ENCODE measurements at places on chromosomes 1 and 21. TPM values are rescaled to one million over a fixed set of nuclear protein-coding genes. Genes with fewer than 3 reads are reported as not detected.

- no peak for DNase-seq
Measured at GRCh38 chr1:157007306-157007705, 38.2 kb downstream of the ARHGEF11 start.

GRCh38 chr1:45640293-45640692, 16.4 kb upstream of the CCDC17 start:
- DNase-seq, result no peak

DNA sequence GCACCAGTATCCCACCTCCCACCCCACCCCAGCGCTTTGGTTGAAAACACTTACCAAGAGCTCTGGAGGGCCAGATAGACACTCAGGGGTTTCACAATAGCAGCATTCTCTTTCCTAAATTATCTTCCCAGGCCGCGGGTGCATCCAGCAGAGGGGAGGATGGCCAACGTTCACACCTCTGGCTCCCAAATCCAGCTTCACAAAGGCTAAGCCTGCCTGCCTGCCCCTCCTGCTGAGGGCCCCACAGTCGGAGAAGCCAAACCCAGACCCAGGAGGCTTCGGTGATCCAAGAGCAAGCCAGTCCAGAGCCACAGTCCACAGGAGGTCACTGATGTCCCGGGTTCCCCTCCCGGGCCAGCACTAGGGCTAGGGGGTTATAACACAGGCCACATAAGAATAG, 231.9 kb downstream of the TRABD2B start:
- DNase-seq, result no peak

DNA sequence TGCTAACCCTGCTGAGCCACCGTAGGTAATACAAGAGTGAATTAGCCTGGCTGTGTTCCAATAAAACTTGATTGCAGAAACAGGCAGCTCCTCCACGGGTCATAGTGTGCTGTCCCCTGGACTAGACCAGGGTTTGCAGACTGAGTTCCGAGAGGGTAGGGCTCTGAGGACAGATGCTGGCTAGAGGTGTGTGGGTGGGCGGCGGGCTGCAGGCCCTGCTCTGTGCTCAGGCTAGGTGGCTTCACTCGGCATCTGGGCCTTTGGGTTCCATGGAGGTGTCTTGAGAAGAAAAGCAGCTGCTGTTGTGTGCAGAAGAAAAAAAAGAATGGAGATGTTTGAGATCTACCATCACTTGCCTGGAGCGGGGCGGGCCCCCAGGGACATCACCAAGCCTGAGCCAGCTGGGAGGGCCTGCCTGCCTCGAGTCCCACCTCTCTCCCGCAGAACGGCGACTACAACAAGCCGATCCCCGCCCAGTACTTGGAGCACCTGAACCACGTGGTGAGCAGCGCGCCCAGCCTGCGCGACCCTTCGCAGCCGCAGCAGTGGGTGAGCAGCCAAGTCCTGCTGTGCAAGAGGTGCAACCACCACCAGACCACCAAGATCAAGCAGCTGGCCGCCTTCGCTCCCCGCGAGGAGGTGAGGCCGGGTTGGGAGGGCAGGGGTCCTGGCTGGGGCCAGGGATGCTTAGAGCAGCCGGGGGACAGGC, 7.9 kb downstream of the TMEM201 start:
- no peak for DNase-seq

GRCh38 chr1:152440635-152441471, 26.8 kb upstream of the CRNN start:
- no peak for DNase-seq

DNA sequence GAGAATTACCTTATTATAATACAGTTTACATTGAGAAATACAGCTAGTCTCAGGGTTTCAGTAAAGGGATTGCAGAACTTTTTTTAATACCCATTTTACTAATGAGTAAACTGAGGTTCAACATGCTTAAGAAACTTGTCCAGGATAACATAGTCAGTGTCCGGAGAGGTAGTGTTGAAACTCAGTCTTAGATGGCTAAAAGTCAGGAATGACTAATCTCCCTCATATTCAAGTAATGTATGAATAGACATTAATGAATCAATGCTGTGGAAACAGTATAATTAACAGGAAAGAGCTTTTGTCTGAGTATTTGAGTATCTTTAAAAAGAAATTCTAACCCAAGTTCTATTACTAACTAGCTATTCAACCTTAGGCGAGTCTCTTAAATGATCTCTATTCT, 397.6 kb downstream of the PLA2G4A start:
- DNase-seq, result no peak

GRCh38 chr1:109269212-109269980, 13.5 kb downstream of the PSRC1 start:
- DNase-seq, result no peak

DNA sequence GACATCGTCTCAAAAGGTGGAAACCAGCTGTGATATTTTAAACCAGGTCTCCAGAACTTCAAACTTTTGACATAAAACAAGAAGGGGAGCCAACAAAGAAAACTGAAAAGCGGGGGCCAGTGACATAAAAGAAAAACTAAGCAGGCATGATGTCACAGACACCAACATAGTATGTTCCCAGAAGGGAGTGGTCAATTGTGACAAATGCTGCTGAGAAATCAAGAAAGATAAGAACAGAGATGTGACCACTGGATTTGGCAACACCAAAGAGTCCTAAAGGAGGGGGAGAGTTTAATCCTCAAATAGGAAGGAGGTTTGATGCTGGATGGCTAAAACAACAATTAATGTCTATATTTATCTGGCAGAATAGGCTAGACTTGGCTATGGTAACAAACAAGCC, 2.3 kb upstream of the RNF19B start:
- DNase-seq, result no peak

GRCh38 chr1:203898458-203899352, 37.3 kb downstream of the SNRPE start:
- DNase-seq, result no peak

GRCh38 chr1:203627851-203628200, 1.2 kb downstream of the ATP2B4 start:
- no peak for DNase-seq

GRCh38 chr1:61463220-61463619, 261.7 kb downstream of the TM2D1 start:
- no peak for DNase-seq

- DNase-seq, result no peak
Measured at GRCh38 chr1:165080253-165080896, 276.1 kb downstream of the LMX1A start.

- no peak for DNase-seq
Measured at GRCh38 chr1:96515925-96516324, 205.7 kb upstream of the PTBP2 start.

- DNase-seq, result peak; percentile 64
Measured at GRCh38 chr1:61157468-61157987, 75.2 kb downstream of the NFIA start.

- peak; percentile 4 for DNase-seq
Measured at GRCh38 chr1:204941421-204942338, 71.0 kb downstream of the NFASC start.

DNA sequence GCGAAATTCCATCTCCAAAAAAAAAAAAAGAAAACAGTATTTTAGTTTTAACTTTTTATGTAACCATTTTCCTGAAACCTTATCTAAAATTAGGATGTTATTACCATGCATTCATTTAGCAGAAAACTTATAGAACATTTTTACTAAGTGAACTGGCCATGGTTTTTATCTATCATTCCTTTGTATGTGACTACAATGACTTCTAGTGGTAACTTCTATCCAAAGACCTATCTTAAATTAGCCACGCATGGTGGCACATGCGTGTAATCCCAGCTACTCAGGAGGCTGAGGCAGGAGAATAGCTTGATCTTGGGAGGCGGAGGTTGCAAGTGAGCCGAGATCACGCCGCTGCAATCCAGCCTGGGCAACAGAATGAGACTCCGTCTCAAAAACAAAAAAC, 11.4 kb downstream of the GGPS1 start:
- DNase-seq, result no peak

DNA sequence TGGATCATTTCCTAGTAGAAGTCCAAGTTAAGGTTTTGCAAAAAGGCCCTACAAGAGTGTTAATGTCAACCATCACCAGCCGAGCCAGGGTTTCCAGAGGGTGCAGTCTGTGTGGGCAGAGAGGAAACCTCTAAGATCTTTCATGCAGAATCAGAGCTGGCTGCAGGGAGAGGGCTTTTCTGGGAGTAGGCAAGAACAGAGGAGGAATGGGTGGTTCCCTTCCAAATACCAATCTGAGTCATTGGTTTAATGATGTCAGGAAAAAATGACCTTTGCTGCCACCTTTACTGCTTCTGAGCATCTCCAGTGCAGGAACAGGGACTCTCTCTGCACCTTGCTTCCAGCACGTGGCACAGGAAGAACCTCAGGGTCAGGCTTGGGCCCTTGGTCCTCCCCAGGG, 73.8 kb downstream of the TNR start:
- no peak for DNase-seq

DNA sequence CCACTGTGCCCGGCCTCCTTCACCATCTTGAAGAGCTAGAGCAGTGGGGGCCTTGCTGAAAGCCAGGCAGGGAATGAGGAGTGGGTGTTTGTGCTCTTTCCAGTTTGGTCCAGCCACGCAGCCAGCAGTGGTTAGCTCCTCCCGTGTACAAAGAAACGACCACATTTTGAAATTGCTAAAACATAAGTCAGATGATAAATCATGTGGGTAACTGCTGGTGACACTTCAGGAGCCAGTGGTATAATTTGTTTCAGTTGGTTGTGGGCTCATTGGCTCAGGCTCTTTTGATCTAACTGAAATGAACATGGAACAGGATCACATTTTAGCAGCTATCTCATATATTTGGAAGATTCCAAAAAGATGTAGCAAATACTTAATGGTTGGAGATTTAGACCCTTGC, 87.6 kb downstream of the MTR start:
- DNase-seq, result no peak

DNA sequence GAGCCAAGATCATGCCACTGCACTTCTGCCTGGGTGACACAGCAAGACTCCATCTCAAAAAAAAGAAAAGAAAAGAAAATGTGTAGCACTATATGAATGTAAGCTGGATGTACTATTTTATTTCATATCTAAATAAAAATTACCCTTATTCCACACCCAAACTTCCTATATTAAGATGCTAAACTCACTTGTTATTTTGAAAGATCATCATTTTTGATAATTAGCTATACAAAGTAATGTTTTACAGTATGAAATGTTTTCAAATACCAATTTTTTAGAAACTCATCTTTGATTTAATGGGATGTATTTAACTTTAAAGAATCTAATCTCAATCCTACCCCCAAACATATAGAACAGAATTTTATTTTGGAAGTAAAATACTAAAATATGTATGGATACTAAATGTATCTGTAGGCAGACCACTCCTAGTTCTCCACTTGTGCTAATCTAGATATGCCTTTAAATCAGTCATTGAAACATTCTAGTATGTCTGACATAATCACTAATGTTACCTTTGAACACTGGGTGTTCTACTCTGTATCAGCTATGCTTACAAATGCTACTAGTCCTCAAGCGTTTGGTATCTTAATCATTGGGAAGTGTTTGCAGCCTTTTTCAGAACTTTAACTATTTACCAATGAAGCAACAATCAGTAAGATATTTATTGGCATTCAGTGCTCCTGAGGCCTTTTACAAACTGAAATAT, 12.9 kb downstream of the MIER1 start:
- no peak for DNase-seq

- no peak for DNase-seq
Measured at GRCh38 chr1:63643926-63644325, 50.7 kb downstream of the PGM1 start.

DNA sequence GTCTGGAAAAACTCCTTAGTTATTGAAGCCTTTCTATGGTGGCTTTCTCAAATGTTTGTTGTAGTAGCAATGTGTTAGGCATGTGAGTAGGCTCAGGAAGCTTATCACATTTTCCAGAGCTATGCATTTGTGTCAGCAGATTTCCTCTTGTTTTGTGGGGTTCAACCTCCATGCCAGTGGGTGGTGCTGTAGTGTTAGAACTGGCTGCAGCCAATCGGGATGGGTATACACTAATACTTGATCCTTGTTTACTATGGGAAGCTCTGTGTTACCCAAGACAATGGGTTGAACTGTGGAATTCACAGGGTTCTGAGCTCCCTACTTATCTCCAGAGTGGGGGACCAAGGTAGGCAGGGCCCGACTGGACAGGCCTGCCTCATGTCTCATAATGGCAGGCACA, 348.5 kb upstream of the ADAMTS5 start:
- DNase-seq, result no peak

- no peak for DNase-seq
Measured at GRCh38 chr1:30778979-30779293, 21.4 kb upstream of the LAPTM5 start.

DNA sequence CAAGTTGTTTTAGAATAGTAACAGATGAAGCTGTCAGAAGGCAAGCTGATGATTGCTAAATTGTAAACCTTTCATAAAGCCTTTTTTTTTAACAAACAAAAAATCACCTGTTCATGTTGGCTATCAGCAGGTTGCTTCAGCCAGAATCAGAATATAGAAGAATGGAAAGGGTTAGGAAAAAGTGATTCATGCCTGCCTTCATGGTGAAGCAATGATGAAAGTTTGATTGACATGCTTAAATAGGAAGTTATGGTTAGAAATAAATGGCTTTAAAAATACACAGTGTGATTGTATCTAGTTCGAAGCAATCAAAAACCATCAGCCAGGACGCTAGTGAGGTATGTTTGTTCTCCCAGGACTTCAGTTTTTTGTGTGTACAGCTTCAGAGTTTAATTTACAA, 37.9 kb downstream of the GABPA start:
- no peak for DNase-seq

GRCh38 chr1:119364640-119365039, 3.9 kb upstream of the HAO2 start:
- no peak for DNase-seq

GRCh38 chr1:208108213-208108608, 136.0 kb downstream of the PLXNA2 start:
- no peak for DNase-seq

DNA sequence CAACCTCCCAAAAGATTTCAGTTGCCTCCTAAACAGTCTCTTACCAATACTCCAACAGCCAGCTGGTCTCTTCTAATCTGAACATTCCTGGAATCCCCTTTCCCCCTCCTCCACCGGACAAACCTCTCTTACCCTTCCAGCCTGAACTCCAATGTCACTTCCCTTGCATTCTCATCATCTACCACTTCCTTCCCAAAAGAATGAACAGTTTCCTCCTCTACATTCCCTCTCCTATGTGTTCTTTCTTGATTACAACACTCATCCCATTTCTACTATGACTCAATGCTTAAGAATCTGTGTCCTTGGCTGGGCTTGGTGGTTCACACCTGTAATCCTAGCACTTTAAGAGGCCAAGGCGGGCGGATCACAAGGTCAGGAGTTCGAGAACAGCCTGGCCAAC, 417.1 kb downstream of the SETD4 start:
- DNase-seq, result no peak

- no peak for DNase-seq
Measured at GRCh38 chr1:64516301-64516700, 46.4 kb downstream of the CACHD1 start.

SEC22B gene
- 55.4 TPM for polyA plus RNA-seq

AKNAD1 gene
- polyA plus RNA-seq, result 0.25 TPM

NOC2L gene
- 33.7 TPM for polyA plus RNA-seq

GSTM5 gene
- 2.2 TPM for polyA plus RNA-seq

LORICRIN gene
- not detected for polyA plus RNA-seq

TSTD1 gene
- polyA plus RNA-seq, result 0.26 TPM

FCRL5 gene
- not detected for polyA plus RNA-seq

NHLH1 gene
- 0.20 TPM for polyA plus RNA-seq

KRTAP11-1 gene
- polyA plus RNA-seq, result not detected

B4GALT2 gene
- 60.2 TPM for polyA plus RNA-seq

CFHR2 gene
- not detected for polyA plus RNA-seq
